ENCODE measurements at places on chromosomes 5 and 9.
A peak's percentile ranks its signal among the peaks of the same experiment; 100 is the strongest.

- no peak for DNase-seq
Observed at GRCh38 chr9:93955981-93956784, 1.0 kb upstream of the BARX1 start.

DNA sequence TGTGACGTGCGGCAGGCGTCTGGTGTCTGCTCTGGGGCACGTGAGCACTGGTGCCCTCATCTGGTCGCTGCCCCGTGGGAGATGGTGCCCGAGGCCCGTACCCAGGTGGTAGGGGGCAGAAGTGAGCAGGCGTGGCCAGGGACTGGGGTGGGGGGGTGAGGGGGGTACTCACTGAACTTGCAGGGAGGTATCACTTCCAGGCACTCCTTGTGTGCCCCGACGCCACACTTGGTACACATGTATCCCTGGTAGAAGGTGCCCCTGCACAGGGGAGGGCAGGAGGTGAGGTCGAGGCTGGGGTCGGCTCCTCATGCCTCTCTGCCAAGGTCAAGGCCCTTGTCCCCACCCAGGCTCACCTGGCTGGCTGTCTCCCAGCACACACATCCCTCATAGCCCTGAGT is 45.2 kb upstream of the SARDH start:
- no peak for DNase-seq

GRCh38 chr9:32665101-32665500 is 29.6 kb upstream of the TAF1L start:
- peak; percentile 56 for DNase-seq

DNA sequence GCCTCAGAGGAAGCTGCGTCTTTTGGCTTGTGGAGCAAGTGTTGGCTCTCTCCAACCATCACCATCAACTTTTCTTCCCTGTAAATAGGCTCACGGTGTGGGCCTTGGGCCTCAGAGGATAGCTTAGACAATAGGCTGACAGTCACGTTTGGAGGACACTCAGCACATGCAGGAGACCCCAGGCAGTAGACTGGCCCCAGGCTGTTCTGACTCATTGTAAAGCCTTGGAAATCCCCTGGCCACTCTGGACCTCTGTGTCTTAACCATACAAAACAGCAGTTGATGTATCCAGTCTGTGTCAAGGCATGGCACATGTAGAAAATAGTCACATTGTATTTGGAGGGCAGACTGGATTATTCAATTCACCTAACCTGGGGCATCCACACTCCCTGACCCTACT is 18.6 kb downstream of the CD74 start:
- no peak for DNase-seq
